NCI-H2171 treated with DMSO at 0.1 percent for 48 hours (cell line): ENCODE measurements at places on chromosomes 2 and 18.

DNA sequence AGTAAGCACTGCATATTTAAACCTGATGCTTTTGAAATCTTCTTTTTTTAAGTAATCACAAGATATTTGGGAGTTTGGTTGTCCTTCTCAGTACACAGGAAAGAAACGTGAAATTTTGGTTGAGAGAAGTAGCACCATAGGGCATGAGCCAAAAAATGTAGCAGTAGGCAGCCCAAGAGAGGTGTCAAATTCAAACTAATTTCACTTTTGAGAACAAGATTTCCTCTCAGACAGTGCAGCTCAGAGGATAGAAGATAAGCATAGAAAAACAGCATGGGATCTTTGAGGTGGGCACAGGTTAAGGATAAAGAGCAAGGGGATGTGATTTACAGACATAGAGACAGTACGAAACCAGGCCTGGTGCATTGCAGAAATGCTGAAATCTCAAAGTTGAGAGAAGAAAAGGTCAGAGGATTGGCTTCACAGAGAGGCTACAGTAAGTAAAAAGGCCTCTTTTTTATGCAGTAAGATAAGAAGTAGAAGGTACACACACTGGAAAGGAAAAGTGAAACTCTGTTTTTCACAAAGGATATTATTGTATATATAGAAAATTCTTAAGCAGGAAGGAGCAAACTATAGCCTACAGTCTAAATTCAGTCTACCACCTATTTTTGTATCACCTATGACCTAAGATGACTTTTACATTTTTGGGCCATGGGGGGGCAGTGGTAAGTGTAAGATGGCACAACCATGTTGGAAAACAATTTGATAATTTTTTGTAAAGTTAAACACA, 89.8 kb downstream of the PKP4 start:
- no peak for DNase-seq

- DNase-seq = peak; percentile 9
Measured at GRCh38 chr18:52343138-52343537, 3.1 kb downstream of the DCC start.

- DNase-seq = no peak
Measured at GRCh38 chr18:27964811-27965210, 212.1 kb downstream of the CDH2 start.

- no peak for DNase-seq
Measured at GRCh38 chr18:76986406-76986805, 146.2 kb downstream of the MBP start.

DNA sequence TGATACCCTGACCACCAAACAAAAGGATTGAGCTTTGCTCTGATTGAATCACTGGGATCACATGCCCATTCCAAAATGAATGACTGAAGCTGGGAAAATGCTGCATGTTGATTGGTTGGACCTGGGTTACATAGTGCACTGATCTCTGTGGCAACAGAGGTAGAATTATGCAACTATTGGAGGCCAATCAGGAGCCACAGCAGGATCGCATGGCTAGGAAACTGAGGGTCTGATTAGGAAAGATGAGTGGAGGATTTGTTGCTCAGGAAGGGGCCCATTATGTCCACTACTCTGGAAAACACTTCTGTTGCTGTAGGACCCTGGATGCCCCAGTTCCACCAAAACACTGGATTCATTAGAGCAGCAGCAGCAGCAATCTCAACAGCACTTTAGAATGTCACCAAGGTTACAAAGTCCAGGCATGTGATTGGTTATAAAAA, 25.9 kb upstream of the SGPP2 start:
- peak; percentile 85 for DNase-seq

DNA sequence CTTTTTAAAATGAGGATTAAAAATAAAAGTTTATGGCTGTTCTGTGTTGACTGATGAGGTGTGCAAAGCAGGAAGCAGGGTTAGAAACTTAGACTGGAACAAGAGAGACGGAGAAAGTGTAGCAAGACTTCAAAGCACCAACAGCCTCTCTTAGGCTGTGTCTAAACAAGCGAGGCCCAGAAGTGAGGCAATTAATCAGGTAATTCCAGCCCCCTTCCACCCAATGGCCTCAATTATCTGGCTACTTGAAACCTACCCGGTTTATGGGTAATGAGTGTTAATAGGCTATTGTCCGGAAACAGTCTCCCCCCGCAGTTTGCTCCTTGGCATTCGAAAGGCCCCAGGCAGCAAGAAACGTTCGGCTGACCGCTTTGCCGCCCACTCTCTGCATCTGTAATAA, 171.7 kb upstream of the MYCN start:
- no peak for DNase-seq

- no peak for DNase-seq
Measured at GRCh38 chr2:6791682-6792081, 74.0 kb downstream of the CMPK2 start.

DNA sequence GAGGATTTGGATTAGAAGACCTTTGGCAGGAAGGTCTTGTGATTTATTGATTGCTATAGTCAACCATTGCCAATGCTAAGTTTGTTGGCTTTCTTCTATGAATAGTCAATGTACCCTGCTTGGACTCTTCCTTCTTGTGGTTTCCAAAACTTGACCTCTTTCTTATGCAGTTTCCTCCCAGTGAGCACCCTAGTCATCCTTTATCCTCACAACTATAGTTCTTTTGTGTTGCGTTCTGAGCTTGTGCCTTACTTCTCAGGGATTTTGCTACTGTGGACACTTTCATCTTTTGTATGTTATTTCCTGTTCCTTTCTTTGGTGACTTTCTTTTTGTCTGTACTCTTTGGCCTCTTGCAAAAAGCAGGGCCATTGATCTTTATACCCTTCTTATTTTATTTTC, 168.2 kb downstream of the LRRTM1 start:
- no peak for DNase-seq

- DNase-seq = peak; percentile 17
Measured at GRCh38 chr2:51813247-51813646, 781.3 kb upstream of the NRXN1 start.

GRCh38 chr2:197028230-197028629, 101.7 kb upstream of the PGAP1 start:
- DNase-seq = no peak

GRCh38 chr2:194925742-194926141, 731.3 kb upstream of the SLC39A10 start:
- DNase-seq = no peak

DNA sequence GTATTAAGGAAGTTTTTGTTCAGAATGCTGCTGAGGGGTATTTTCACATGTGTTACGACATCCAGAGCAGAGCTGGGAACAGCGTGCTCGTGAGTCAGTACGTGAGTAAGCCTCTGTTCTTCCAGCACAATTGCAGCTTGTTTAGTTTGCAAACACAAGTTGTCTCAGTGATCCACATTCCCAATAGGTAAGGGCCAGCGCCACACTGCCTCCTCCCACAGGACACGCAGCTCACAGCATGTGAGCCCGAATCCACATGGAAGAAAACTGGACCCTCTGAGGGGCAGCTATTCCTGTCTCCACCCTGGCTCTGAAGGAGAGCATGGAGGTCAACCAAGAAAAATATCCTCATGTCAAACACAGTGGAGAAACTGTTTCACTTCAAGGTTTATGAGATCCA, 173.9 kb upstream of the PID1 start:
- DNase-seq = no peak

- DNase-seq = peak; percentile 81
Measured at GRCh38 chr2:227324995-227325838, at the start of gene MFF. MFF (plus strand) TSS chr2:227325251; CDS start chr2:227330666, 5,415 bp downstream.

DNA sequence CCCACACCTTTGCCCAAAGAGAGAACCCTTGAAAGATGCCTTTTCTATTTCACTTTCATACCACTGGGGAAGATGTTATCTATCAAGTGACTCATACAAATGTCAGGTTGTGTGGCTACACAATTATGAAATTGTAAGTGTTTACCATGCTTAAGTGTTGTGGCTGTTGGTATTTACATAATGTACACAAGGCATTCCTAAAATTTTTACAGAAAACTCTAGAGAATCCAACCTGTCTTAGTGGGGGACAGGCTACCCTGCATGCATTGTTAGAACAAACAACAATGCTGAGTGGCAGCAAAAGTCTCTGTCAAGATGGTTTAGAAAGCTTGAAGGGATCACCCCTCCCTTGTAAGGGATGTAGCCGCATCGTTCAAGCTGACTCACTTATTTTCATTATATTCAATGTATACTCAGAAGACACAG, 5.5 kb upstream of the MGAT4A start:
- DNase-seq = no peak

GRCh38 chr2:170121689-170122088, 56.3 kb upstream of the MYO3B start:
- no peak for DNase-seq

- no peak for DNase-seq
Measured at GRCh38 chr2:84792856-84793522, 87.9 kb downstream of the TRABD2A start.

GRCh38 chr2:75949385-75950030, 238.8 kb upstream of the GCFC2 start:
- DNase-seq = no peak

- no peak for DNase-seq
Measured at GRCh38 chr2:73087311-73087710, 15.8 kb upstream of the SFXN5 start.

GRCh38 chr18:51195451-51196117, 1.9 kb downstream of the MEX3C start:
- peak; percentile 89 for DNase-seq

- DNase-seq = no peak
Measured at GRCh38 chr2:159136391-159136790, 150.1 kb downstream of the WDSUB1 start.

GRCh38 chr18:43574974-43575373, 297.7 kb upstream of the SYT4 start:
- DNase-seq = no peak

DNA sequence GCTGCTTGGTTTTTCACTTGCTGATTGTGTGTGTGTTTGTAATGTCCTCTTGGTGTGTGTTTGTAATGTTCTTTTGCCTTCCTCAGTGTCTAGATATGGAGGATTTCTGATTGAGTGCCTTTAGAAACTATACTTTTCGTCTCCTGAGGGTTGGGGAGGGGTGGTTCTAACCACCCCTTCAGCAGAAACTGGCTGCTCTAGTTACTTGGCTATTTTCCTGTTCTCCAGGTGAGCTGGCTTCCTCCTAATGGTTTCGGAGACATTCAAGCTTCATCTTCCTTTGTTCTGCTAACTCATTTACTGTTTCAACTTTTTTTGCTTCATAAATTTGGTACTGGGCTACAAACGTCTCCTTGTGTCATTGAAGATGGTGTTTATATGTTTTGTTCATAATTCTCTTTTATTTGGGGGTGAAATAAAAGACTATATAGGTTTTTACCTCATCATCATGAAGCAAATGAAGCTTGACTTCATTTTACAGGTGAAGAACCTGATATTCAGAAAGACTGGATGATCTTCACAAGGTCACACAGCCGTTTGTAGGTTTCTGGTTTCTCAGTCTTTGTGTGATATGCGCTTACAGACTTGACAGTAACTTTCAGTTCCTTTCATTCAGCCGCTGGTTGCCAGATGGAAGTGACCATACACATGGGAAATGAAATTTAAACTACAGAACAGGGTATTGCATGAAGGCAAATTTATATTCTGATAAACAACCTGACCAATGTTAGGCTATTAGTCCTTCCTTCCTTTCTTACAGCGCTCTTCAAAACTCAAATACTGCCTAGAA, 238.5 kb downstream of the GALR1 start:
- DNase-seq = no peak

DNA sequence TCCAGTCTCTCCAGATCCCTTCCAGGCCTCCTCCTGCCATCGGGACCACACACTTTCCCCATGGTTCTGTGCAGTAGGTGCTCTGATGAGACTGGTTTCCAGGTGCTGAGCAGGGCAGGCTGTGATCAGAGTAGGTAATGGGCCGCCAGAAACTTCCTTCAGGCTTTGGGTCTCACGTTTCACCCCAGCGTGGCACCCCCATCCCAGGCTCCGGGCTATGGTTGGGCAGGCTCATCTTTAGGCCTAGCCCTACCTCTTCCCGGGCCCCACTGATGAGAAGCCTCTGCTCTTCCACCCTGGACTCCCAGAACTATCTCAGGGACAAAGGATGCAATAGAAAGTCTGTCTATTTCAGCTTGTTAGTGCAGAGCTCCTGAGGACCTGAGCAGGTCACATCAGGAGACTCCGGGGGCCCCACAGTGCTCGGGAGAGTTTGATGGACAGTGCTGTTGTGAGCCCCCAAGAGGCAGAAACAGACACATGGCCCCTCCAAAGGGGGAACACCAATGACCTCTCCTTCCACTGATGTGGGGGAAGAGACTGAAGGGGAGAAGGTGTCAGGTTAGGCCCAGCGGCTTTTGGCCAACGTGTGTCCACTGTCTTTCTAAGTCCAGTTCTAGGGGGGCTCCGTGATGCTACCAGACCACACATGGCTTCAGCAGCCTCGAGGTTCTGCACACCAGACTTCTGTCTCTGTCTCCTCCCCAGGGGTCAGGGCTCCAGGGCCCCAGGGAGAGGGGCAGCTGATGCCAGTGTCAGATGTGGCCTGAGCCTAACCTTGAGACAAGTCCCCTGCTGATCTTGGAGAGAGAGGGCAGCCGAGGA, 5.8 kb upstream of the PROM2 start:
- DNase-seq = no peak

- no peak for DNase-seq
Measured at GRCh38 chr2:211454679-211455078, 898.3 kb downstream of the CPS1 start.

DNA sequence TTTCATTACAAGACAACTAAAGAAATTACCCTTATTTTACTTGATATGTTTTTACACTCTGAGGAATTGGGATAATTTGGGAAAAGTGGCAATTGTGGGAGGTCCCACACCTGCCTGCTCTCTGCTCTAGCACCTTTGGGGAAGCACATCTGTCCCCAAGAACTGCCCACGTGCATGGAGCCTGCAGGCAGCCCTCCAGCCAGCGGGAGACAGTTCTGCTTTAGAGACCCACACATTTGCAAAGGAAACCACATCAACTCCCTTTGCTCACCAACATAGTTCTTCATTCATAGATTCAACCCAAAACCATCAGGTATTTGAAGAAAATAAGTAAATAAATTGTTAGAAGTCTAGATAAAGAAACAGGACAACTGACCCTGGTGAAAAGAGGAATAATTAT, 239.9 kb upstream of the ID2 start:
- DNase-seq = no peak

DNA sequence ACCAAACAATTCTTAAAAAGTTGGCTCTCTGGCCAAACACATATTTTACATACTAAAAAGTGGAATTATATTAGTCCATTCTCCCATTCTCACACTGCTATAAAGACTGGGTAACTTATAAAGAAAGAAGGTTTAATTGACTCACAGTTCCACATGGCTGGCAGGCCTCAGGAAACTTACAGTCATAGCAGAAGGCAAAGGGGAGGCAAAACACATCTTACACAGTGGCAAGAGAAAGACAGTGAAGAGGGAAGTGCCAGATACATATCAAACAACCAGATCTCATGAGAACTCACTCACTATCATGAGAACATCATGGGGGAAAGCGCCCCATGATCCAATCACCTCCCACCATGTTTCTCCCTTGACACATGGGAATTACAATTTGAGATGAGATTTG, 42.6 kb downstream of the EDAR start:
- no peak for DNase-seq
